Adipocyte (in vitro differentiated cells): ENCODE measurements at places on chromosomes 2 and 18.

DNA sequence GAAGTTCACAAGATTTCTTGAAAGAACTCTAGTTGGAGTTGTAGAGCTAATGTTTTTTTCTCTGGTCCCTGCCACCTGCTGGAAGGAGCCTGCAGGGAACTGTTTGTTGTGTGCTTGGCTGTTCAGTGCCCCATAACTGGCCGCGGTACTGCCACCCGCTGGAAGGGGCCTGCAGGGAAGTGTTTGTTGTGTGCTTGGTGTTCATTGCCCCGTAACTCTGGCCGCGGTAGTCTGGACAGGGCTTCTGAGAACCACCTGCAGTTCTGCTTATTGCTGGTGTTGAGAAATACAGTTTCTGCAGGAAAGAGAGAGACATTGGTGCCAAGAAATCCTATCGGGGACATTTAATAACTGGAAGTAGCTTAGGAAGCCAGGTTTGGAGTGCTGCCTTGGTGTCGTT lies 58.1 kb downstream of the AGAP1 start:
- DNase-seq, result no peak

DNA sequence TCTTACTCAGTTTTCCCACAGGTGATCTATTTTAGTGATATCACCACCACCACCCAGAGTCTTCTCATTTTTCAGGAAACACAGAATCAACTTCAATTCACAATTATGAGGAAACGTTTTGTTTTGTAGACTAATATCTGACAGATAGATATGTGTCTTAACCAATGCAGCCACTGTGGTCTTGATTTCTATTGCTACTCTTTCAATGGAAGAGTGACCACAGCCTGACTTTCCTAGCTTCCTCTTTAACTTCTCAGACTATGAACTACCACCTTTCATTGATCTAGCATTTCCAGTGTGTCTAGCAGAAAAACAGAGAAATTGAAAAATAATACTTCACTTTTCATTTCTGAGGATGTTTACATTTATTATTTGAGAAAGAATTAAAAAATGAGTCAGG lies 20.5 kb downstream of the ADAM17 start:
- no peak for DNase-seq

GRCh38 chr2:102000813-102001766 lies 9.3 kb downstream of the IL1R2 start:
- DNase-seq, result no peak

DNA sequence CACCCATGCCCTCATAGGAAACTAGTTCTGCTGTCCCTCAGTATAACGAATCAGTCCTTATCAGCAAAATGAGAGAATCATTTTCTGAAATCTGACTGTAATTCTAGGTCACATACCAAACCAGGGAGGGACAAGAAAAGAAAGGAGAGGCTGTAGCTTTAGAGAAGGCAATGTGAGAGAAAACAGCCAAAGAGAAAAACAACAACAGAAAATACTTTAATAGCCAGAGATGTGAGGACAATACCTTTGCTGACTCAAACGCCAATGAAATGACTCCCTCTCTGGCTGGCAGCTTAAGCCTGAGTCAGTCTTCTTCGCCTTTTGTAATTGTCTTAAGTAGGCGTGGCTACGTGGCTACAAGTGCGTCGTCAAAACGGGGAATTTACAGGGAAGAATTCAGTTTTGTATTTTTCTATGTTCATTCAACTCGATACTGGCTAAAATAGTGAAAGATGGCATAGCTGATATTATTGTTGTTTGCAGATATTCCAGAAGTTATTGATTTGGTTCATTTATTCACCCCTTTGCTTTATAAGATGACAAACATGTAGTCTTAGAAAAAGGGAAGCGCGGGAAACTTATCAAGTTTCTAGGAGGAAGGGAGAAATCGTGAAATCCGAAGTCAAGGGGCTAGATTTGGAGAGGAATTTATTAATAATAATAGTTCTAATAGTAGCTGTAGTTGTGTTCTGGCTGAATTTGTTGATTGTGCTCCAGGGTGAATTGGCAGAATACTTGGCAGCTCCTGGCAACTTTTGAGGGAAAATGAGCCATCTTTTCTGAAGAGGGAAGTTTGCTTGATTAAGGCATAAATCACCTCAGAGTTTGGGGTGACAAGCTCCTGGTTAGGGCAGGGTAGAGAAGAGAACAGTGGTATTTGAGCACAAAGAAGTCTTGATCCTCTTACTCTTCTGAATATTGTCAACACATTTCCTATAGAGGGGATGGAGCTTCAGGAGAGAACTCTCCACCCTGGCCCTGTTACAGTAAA lies at the start of gene IL1A:
IL1A (minus strand) TSS at position 295 of the 991 bp plus-strand sequence. CDS start 723 bp downstream, outside the sequence.
- DNase-seq, result peak; percentile 51

DNA sequence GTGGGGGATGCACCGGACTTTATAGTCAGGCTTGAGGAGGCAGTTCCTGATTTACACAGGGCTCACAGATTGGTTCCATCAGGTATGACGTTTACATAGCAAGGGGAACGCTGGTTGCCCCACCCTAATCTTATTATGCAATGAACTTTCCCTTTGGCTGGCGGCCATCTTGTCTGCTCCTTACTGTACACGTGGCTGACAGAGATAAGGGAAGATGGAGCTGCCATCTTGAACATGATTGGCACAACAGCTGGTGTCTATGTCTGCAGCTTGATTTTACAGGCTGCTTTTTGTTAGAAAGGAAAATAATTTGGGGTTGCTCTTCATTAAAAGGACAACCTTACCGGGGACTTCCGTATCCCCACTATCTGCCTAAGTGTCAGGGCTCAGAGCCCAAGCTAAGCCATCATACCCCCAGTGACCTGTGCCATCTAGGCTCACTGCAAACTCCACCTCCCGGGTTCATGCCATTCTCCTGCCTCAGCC lies 33.5 kb upstream of the ATG16L1 start:
- DNase-seq, result no peak

DNA sequence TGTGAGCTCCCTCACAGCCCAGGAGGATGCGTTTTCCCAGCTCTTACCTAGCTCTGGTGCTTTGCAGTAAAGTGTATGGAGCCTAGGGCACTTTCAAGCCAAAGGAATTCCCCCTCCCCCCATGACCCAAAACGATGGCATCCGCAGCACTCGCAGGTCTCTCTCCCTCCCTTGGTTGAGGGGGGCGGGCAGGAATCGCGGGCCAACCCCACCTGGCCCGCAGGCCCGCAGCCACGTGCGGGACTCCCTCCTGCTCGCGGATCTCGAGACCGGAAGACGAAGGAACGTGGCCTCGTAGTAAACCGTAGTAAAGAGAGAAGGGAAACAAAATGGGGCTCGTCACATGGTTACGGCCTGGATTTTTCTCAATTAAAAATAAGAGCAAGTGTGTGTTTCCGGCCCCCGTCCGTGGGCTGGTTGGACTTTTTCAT lies 8.5 kb downstream of the IRS1 start:
- DNase-seq, result peak; percentile 69

DNA sequence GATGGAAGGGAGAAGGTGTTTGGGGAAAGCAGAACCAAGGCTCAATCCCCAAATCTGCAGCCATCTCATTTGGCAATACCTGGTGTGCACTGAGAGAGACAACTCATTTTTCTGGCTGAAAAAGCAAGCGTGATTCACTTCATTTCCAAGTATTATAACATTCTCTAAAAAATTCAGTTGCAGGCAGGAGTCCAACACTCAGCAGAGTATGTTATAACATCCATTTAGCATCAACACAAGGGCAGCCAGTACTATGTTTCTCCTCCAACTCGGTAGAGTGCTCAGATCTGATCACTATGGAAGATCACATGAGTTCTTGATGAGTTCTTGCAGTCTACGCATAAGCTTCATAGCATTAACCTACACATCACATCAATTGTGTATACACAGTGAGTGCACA lies 99.4 kb upstream of the PID1 start:
- no peak for DNase-seq

DNA sequence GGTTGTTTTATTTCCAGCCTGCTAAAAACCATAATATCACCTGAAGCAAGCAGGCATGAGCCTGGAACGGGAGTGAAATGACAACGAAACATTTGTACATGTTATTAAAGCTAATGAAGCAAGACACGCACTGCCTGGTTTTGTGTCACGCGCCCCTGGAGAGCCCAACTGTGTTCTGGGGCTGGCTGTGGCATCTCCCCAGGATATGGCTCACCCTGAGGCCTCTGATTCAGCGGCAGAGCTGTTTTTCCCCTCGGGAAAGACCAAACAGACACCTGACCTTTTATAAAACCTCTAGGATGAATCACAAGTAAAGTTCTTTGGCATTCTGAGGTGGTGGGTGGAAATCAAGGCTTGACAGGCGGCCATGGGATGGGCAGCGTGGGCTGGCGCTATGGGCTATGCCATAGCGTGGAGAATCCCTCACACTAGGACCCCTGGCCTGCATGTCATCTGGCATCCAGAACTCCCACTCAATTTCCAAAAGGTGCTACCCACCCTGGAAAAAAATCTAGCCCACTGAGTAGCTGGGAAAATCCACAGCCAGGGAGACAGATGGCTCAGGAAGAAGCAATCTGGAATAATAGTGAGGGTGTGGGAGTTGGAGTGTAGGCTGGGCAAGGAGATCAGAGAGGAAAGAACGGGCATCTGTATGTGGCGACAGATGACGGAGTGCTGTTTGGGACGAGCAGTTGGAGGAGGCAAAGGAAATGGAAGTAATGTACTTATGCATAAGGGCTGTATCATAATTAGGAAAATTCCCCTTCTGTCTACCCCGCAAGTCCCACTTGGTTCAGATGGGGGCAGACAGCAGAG lies 262.0 kb downstream of the AFF3 start:
- peak; percentile 83 for DNase-seq

DNA sequence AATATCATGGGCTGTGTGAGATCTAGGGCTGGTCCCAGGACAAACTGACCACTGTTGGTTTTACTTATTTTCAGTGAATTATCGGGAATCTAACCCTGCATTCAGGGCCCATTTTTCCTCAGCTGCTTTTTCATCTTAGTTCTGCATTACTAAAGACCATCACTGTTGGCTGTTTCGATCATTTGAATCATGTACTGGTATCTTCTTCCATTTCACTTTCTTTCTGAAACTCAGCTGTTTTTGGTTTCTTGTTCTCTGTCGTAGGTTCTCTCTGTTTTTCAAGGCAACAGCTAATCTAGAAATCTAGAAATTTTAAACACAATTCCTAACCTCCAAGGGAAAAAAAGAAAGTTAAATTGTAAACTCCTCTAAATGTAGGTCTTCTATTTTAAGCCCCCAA lies 159.9 kb upstream of the SESTD1 start:
- no peak for DNase-seq

- no peak for DNase-seq
Observed at GRCh38 chr18:41982942-41983660, 28.1 kb downstream of the PIK3C3 start.

GRCh38 chr2:64837116-64837731 lies 152.0 kb upstream of the SLC1A4 start:
- peak; percentile 50 for DNase-seq

DNA sequence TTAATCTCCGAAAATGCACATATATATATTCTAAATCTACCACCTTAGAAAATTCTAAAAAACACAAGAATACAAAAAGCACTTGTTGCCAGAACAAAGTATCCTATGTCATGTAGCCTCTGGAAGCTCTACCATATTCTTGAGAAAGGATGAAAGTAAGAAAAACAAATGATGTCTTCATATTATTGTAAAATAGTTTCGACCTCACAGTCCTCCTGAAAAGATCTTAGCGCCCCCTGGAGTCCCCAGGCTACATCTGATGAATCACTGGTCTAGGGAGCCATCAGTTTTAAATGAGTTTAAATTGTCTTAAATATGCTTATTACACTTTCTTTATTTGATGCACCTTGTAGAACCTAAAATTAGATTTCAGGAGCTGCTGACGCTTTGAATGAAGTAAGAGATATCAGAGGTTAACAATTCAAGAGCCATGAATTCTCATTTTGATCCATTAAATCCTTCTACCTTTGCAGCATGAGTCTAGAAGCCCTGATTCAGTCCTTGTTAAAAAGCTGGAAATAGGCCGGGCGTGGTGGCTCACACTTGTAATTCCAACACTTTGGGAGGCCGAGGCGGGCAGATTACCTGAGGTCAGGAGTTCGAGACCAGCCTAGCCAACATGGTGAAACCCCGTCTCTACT lies 138.8 kb downstream of the MCFD2 start:
- peak; percentile 93 for DNase-seq

GRCh38 chr18:61892683-61893308 lies at the start of gene RNF152:
Gene RNF152 (minus strand): TSS chr18:61893007. CDS start chr18:61816463, 76,544 bp downstream.
- peak; percentile 64 for DNase-seq

DNA sequence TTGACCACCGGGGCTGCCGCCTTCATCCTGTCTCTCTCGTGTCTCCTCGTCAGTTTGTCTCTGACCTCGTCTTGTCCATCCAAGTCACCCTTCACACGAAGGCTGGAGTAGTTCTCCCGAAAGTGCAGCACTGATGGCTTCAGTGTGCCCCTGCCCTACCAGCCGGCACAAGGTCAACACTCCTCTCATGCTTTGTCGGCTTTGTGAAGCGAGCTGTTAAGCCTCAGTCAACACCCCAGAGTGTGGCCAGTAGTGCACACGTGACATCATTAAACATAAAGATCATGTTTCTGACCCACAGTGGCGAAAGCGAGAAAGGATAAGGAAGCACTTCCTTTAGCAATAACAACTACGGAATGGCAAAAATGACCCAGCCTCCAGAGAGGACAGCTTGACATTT lies 23.2 kb downstream of the ACKR3 start:
- DNase-seq, result no peak

GRCh38 chr2:132270981-132271546 lies 109.3 kb upstream of the ANKRD30BL start:
- DNase-seq, result no peak

DNA sequence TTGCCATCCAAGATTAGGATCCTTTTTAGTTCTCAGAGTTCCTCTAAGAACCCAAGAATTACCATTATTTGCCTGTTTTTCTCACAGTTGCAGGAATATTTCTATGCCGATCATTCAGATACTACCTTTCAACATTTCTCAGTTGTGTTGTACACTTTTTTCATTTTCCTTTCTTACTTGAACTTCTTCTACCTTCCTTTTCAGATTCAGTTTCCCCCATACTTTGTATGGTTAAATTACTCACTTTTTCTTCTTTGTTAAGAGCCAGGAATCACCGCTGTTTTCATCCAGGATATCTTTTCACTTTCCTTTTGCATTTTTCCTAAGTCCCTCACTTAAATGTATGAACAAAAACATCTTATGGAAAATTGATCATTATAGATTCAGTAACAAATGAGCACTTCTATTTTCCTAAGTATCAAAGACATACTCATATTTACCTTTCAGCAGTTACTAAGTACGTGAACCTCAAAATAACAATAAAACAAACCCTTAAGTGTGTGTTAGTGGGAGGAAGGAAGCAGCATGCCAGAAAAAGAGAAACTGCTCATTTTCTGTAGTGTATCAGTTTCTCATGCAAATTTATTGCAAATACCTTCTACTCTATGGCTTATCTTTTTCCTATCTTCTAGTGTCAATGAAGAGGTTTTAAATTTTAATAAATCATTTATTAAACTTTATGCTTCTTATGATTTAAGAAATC lies 64.3 kb upstream of the STAT1 start:
- DNase-seq, result no peak
